ENCODE measurements at places on chromosomes 13 and 19. TPM values are rescaled to one million over a fixed set of nuclear protein-coding genes. Genes with fewer than 3 reads are reported as not detected.
A peak's percentile ranks its signal among the peaks of the same experiment; 100 is the strongest.

DNA sequence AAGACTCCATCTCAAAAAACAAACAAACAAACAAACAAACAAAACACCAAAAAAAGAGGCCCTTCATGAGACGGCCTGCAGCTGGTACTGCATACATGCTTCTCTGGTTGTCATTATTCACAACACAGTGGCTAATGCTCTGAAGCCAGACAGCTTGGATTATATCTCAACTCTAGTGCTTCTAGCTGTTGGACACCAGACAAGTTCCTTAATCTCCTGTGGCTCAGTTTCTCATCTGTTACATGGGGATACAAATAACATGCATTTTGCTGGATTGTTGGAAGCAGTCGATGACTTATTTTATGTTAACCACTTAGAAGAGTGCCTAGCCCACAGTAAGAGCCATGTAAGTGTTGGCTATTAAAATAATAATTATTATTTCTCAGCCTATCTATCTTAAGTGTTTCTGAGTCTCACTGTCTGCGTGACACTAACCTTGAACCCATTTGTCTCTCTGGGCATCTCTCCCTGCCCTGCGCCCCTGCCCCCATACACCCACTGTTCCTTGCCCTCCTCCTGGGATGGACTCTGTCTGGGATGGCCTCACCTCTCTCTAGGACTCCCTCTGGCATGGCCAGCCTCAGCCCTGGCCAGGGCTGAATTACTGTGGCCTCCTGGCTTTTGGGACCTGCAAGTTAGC lies 3.1 kb upstream of the JUNB start:
- no peak for DNase-seq

GRCh38 chr13:112714376-112715174 lies 24.7 kb downstream of the ATP11A start:
- DNase-seq = peak; percentile 8

DNA sequence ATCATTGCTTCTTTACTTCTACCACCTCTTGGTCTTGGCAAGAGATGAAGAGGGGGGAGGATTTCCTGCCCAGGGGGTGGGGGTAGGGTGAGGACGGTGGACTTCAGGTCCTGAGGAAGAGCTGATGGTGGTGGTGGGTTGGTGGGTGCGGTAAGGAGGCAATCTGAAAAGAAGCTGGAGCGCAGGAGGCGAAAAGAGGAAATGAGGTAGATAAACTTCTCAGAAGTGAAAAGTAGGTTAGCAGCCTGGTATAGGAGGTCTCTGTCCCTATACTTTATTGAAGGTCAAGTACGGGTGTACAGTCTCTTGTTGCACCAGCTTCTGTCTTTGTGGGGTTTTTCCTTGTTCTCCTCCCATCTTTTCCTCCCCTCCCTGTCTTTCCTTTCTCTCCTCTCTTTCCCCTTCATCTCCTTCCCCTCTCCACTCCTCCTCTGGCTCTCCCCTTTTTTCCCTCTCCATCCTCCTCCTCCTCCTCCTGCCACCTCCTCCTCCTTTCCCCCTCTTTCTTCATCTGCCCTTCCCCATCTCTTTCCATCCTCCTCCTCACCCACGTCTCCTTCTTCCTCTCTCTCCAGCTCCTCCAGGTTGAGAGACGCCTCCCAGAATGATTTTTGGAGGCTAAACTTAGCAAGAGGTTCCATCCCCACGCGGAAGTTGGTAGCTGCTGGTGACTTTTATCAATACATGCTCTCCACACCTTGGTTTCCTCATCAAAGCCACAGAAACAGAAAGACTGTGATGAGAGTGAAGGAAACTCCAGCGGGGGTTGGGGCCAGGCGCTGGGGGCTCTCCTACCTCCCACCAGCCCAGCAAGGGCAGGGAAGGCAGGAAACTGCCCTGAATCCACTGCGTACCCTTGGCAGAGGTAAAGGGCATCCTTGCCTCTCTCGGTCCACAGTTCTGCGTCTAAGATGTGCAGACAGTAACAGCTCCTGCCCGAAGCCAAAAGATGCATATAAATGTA lies 15.3 kb downstream of the TNFSF14 start:
- DNase-seq = no peak

DNA sequence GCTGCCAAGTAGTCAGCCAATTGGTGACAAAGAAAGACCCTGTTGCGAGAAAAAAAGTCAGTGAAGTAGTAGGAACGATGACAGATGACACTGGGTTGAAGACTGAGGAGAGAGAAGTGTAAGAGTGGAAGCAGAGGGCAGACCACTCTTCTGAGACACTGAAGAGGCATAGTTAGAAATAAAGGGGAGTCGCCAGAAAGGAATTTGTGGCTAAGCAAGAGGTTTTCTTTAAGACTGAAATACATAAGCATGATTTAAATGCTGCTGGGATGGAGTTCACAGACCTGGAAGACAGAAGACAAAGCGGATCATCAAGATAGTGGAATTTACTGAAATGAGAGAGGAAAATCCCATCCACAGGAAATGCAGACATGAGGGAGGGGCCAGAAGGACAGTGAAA lies 56.2 kb upstream of the USPL1 start:
- peak; percentile 32 for DNase-seq

DNA sequence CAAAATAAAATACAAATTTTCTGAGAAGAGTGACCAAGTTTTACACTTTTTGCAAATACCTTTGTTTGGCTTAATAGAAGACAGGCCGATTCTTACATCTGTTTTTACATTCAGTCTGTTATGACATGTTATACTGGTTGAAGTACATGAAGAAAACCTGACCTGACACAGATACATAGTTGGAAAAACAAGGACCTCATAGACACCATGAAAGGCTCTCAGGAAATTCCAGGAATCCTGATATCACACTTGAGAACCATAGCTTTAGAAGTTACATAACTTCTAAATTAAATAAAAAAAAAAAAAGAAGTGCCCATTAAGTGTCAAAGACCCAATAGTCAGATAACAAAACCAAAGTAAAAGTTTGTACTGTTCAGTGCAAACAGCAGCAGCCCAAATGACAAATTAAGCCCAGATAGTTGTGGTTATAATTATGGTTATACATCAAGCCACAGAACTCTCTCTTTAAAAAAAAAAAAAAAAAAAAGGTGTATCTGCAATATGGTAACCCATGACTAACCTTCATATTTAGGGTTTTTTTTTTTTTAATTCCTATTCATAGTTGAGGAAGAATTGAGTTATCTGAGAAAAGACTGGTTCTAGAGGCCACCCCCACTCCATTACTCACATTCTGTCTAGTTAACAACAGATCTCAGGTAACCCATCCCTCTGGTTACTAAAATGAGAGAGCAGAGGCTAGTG lies 19.8 kb downstream of the RBM26 start:
- no peak for DNase-seq

GRCh38 chr19:29098863-29099481 lies 114.0 kb downstream of the UQCRFS1 start:
- DNase-seq = peak; percentile 84

DNA sequence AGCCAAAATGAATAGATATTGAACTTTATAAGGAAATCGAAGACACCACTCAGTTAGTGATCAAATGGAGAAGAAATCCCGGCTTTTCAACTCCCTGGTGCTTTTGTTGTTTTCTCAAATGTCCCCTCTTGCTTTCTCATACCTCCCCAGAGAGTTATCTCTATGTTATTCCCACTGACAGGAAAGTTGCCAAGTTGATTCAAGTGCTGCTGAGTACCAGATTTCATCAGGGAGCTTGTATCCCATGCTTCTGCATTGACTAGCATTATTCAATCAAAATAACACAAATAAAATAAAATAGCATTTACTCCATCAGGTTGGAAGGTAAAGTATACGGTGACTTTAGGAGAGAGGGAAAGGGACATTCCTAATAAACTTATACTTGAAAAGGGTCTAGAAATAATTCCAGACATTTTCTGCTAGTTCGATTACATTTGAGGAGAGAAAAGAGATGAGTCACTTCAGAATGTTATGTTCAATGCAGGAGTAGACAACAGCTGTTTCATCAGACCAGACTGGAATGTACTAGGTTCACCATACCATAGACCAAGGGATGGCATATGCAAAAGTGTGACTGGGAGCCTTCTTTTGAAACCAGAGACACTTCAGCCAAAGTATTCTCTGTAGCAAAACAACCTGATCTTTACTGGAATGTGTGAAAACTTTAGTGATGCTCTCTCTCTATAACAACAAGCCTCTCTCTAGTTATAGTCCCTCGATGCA lies 397.8 kb downstream of the FGF14 start:
- no peak for DNase-seq

S1PR4 gene
- total RNA-seq = not detected

KLK12 gene
- not detected for total RNA-seq

IQCN gene
- 0.59 TPM for total RNA-seq

GRCh38 chr19:3368848-3369336 lies 2.5 kb downstream of the NFIC start:
- peak; percentile 67 for DNase-seq

DNA sequence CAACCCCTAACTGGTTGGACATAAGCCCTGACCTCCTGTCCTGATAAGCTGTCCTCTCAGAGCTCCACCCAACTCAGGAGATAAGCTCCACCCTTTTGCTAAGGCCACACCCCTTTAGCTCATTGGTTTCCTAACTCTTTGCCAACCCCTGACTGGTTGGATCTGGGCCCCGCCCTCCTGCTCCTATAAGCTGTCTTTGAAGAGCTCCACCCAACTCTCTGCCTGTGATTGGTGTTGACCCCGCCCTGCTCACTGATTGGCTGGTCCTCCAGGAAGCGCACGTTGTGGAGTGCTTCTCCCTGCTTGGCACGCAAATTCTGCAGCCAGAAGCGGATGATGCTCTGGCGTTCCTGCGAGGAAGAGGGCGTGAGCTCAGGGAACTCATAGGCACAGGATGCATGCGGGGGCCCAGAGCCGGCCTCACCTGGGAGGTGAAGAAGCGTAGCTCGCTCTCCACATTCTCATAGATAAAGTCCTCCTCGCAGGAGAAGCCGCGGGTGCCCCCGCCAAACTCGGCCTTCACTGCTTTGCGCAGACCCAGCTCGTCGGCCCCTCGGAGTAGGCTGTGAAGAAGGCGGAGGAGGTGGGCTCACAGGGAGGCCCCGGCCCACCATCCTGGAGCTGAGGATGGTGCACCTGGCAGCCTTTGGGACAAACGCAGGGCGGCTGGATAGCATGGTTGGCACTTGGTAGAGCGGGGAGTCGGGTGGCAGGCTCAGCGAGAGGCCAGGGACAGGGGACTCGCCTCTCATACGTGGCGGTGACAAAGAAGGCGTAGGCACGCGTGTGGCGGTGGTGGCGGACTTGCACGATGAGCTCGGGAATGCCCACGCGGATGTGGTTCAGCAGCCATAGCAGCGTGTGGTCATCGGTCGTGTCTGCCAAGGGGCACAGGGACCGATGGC lies 1.7 kb downstream of the ANO8 start:
- peak; percentile 43 for DNase-seq

- DNase-seq = no peak
Measured at GRCh38 chr19:21532904-21533303, 27.5 kb downstream of the ZNF429 start.

DNA sequence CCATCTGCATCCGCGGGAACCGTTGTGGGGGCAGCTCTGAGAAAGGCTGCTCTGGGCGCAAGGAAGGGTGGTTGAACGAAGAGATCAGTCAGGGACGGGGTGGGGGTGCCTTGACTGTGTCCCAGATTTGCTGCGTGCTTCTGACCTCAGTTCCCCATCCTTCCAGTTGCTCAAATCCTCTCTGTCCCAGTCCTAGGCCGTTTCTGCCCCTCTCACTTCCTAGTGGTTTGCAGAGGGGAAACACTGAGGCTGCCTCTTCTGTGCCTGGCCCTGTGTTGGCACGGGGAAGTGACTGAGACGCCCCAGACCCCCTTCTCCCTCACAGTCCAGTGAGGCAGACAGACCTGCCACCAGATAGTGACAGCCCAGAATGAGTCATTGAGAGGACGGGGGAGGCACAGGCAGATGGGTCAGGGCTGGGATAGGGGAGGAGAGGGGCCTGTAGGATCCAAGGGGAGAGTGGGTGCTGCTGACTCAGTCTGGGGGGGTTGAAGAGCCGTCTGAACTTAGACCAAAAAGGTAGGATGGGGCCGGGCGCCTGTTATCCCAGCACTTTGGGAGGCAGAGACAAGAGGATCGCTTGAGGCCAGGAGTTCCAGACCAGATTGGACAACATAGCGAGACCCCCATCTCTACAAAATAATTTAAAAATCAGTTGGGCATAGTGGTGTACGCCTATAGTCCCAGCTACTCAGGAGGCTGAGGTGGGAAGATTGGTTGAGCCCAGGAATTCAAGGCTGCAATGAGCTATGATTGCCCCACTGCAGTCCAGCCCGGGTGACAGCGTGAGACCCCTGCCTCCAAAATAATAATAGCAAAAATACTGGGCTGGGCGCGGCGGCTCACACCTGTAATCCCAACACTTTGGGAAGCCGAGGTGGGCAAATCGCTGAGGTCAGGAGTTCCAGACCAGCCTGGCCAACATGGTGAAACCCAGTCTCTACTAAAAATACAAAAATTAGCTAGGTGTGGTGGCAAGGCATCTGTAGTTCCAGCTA lies 26.5 kb downstream of the NUMBL start:
- DNase-seq = peak; percentile 14

DNA sequence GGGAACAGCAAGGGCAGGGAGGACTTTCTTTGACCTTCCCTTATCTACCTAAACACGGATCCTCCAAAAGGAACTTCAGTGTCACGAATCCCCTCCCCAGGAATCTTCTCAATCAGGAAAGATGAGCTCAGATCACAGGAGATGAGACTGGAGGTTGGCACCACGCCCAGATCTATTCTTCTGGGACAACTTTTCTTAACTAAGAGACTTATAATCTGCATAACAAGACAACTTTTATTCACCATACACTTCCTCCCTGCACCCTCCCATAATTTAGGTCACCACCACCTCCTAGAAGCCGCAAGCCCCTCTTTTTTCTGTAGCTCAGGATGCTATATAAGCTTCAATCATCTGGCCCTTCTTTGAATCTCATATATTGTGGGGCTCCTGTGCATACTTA lies 19.2 kb upstream of the AKT2 start:
- no peak for DNase-seq

- peak; percentile 78 for DNase-seq
Measured at GRCh38 chr13:112545856-112546255, 42.1 kb downstream of the TUBGCP3 start.

Data from HFFc6 (cell line).